ENCODE measurements at places on chromosomes 16 and 17.

DNA sequence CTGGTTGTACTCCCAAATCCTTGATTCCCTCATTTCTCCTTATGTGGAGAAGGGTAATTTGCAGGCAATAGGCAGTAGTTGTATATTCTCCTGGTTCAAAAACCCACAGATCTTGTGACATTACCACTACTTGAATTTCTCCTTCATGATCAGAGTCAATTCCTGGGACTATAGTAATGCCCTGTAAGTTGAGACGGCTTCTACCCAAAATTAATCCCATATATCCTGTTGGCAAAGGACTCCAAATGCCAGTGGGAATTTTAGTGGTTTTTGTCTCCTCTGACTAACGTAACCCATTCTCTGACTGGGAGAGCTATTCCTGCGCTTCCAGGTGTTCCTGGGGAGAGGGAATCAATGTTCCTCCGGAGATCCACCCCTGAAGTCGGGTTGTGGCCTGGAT is 11.6 kb upstream of the ZNF689 start:
- no peak for DNase-seq

- no peak for DNase-seq
Observed at GRCh38 chr16:6947291-6947690, 385.4 kb upstream of the RBFOX1 start.

- no peak for DNase-seq
Observed at GRCh38 chr16:20906341-20907255, 6.0 kb downstream of the LYRM1 start.

- DNase-seq: no peak
Observed at GRCh38 chr16:66952430-66953110, 8.5 kb upstream of the CES3 start.

DNA sequence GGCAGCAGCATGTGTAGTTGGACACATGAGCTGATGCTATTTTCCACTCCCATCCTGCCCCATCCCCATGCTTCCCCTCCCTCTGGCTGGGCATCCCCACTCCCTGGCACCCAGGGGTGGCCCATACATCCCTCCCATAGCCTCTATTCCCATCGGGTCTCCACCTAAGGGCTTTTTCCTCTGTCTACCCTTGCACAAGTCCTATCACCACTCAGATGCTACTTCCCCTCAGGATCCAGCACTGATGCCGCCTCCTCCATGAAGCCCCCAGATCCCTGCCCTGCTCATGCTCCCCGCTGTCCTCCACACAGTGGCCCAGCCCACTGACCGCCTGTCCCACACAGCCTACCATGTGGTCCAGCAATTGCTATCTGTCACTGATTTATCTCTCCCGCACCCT is 15.8 kb downstream of the TRPV1 start:
- no peak for DNase-seq

- no peak for DNase-seq
Observed at GRCh38 chr16:72590151-72590937, 418.4 kb upstream of the PMFBP1 start.

DNA sequence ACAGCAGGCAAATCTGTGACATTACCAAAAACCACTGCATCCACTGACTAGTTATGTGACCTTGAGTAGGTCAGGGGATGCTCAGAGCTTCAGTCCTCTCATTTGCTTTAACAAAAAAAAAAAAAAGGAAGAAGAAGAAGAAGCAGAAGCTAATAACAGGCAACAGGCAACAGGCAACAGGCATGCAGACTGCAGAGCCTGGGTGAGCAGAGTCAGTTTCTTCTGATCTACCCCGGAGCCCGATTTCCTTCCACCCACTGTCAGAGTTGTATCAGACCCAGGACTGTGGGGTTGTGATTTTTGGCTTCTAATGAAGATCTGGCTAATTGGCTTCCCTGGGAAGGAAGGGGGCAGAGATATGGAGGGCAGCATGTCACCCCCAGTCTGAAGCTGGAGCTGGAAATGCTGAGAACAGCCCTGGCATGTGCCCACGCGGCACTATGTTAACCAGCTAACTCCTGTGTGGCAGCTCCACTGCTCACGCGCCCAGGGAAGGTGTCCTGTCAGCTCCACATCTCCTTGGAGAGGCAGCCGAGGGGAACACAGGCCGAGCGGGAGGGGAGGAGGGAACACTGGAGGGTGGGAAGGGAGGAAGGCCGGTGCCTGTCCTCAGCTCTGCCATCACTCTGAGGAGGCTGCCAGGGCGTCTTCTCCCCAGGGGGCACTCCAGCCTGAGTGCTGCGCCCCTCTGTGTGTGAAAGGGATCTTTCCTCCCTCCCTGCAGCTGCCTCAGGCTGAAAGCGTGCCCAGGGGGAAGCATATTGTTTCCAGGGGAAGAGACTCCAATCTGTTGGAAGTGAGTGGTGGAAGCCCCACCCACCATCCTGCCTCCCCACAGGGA is 17.6 kb downstream of the SRCIN1 start:
- DNase-seq: no peak

DNA sequence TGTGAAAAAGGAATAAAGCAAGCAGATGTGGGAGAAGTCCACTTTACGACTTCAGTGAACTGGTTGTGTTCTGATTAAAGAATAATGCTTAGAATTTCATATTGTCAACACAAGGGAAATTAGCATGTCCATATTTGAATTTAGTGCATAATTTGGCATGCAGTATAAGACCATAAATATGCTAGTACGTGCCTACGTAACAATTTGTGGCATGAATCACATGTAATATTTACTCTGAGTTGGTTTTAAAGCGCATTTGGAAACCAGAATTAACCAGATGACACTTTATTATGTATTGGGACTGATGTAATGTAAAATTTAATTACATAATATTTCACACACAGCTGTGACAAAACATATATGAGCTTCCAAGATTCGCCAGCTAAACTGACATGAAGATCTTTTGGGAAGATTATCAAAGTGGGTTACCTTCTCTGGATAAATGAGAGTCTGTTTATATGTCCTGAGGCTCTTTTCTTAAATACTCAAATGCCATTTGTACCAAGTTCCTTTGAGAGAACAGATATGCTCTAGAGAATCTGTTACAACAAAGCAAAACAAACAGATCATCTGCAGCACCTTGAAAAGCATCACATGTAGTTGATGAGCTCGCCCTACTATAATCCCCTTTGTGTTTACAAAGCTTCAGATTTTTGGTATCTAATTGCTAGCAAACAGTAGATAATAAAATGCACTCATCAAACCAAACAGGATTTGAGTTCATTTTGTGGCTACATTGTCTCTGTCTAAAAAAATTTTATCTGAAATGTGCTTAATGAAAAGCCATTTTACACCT is 1468.6 kb downstream of the CDH11 start:
- no peak for DNase-seq

DNA sequence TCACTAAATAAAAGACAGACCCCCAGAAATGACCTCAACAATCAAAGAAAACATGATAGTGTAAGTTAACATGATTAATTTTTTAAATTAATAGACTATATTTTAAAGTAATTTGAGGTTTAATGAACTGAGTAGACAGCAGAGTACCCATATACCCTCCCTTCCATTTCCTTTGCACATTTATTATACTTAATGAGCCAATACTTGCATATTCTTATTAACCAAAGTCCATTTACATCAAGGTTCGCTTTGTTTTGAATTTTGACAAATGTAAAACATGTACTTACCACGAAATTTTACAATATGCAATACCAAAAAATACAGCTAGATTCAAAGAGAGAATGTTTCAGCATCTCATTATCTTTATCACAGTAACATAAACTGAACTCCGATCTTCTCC is 72.7 kb downstream of the KANSL1 start:
- DNase-seq: no peak

DNA sequence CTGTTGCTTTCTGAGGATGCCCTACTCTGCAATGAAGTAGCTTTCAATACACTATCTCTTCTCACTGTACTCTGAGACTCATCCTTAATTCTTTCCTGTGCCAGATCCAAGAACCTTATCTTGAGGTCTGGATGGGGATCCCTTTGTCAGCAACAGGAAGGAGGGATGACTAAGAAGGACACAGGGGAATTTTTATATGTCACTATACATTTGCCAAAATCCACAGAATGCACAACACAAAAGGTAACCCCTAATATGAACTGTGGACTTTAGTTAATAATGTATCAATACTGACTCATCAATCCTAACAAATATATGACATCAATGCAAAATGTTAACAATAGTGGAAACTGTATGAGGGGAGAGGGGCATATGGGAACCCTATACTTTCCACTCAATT is 4.7 kb upstream of the RBBP6 start:
- no peak for DNase-seq

- DNase-seq: no peak
Observed at GRCh38 chr17:27443491-27443890, 12.8 kb upstream of the KSR1 start.

DNA sequence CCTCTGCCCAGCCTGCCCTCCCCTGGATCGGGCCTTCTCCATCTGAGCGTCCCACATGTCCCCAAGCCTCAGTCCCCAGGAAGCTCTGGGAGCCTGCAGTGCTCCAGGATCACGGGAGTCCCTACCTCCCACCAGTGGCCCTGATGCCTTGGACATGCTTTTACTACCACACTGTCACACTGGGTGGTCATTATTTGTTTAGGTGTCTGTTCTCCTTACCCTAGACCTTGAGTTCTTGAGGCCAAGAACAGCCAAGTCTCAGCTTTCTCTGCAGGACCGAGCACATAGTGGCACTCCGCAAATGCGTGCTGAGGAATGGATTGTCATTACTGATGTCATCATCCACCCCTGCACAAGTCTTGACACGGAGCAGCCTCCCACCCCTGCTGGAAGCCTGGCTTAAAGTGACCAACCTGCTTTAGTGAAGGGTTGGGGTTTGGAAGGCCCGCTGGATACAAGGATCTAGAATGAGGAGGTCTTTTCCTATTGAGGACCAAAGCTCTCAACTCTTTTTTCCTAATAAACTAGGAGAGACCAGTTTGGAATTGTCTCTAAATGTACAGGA is 132.9 kb upstream of the CRHR1 start:
- DNase-seq: no peak

GRCh38 chr16:1337486-1337885 is 4.0 kb downstream of the BAIAP3 start:
- no peak for DNase-seq

GRCh38 chr16:187330-187729 is 7.1 kb downstream of the HBQ1 start:
- no peak for DNase-seq

GRCh38 chr17:1011760-1012735 is 15.1 kb downstream of the TIMM22 start:
- DNase-seq: no peak

- DNase-seq: no peak
Observed at GRCh38 chr17:14325618-14326167, 24.8 kb downstream of the HS3ST3B1 start.

DNA sequence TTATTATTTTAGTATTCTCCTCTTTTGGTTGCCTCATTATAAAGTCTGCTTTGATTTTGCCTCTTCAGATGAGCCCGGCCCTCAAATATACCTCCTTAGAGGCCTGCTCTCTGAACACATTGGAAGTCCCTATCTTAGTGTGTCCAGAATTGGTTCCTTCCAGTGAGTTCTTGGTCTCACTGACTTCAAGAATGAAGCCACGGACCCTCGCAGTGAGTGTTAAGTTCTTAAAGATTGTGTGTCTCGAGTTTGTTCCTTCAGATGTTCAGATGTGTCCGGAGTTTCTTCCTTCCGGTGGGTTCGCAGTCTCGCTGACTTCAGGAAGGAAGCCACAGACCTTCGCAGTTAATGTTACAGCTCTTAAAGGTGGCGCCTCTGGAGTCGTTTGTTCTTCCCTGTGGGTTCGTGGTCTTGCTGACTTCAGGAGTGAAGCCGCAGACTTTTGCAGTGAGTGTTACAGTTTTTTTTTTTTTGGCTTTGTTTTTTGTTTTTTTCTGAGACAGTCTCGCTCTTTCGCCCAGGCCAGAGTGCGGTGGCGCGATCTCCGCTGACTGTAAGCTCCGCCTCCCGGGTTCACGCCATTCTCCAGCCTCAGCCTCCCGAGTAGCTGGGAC is 45.8 kb upstream of the NOS2 start:
- no peak for DNase-seq

- no peak for DNase-seq
Observed at GRCh38 chr17:61476476-61477203, 24.4 kb downstream of the TBX4 start.

DNA sequence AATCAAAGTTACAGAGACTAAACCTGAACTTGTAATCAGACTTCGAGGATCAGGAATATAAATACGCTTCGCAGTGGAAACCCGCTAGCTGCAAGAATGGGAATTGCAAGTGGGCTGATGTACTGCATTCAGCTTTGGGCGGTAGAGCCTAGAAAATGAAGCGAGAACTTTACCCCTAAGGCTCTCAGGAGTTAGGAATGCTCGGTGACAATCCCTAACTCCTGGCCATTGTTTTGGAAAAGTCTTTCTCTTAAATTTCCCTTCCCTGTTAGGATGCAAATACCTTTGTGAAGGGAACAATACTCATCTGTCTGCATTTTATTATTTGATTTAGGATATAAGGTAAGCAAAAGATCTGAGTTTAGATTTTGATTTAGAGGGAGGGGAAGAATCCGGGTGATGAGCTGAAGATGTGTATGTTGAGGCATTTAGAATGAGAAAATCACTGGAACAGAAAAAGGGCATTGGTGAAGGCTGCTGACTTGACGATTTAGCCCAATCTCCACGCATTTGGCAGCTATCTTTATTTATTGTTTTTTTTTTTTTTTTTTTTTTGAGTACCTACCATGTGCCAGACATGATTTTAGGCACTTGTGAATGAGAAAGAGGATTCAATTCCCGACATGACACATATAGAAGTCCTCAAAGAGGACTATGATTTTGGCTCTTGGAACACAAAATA is 2.2 kb upstream of the TOX3 start:
- DNase-seq: no peak

- DNase-seq: no peak
Observed at GRCh38 chr17:65627891-65628643, 66.6 kb upstream of the AXIN2 start.

- no peak for DNase-seq
Observed at GRCh38 chr16:69241926-69242325, 55.0 kb downstream of the SNTB2 start.

DNA sequence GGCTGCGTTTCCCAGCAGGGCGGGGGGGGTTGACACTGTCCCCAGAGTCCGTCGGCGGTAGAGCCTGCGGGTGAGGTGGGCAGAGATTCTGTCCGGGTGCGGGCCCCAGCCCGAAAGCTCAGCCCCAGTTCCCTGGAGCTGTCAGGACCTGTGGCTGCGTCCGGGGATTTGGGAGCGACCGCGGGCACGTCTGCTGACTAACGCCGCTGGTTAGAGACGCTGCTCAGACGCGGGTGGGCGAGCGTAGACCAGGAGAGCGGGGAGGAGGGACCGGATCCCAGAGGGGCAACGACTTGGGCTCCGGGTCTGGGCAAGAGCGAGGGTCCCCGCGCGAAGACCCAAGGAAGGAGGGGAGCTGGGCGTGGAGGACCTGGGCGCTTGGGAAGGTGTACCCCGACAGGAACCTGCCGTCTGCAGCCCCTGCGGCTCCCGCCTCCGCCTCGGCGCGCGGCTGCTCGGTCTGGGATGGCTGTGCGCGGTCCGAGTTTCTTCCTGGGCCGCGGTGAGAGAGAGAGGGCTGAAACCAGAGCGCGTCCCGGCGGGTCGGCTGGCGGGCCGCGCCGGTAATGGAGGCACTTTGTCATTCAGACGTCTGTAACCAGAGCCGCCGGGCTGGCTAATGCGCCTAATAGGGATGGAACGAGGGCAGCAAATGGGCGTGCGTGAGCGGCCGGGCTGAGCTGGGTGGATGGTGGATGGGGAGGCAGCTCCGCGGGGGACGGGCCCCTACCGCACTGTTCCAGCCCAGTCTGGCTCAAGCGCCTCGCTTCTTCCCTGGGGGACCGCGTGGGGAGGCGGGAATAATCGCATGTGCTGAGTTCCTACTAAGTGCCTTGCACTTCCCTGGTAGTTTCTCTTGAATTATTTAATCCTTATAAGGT is 2.3 kb downstream of the NGFR start:
- peak; percentile 25 for DNase-seq

Data from NCI-H2107 (cell line).